ENCODE measurements at places on chromosomes 3 and 15.

GRCh38 chr3:87000940-87001339, 10.0 kb upstream of the VGLL3 start:
- no peak for DNase-seq

DNA sequence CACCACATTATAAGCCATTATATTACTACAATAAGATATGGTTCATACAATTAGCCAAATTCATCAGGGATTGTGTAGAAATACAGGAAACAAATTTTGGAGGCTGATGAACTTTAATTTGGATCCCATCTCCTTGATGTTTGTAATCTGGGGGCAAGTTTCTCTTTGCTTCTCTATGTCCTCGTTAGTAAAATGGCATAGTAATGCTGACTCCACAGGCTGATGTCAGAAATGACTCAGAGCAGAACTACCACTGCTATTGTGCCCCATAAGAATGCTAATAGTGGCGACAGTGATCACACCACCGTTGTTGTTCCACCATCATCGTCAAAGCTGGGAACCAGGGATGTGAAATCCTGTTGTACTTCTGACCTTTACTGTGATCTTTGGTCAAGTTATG, 722.3 kb upstream of the LMCD1 start:
- DNase-seq = no peak

DNA sequence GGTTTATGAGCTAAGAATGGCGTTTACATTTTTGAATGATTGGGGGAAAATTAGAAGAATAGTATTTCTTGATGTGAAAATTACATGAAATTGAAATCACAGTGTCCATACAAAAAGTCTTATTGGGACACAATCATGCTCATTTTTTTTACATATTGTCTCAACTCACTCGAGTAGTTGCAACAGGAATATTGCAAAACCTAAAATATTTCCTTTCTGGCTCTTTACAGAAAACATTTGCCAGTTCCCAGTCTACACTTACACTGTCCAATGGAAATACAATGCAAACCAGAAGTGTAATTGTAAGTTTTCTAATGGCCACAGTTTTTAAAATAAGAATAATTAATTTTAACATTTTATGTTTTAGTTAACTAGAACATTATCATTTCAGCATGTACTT, 137.8 kb downstream of the SAMMSON start:
- no peak for DNase-seq

DNA sequence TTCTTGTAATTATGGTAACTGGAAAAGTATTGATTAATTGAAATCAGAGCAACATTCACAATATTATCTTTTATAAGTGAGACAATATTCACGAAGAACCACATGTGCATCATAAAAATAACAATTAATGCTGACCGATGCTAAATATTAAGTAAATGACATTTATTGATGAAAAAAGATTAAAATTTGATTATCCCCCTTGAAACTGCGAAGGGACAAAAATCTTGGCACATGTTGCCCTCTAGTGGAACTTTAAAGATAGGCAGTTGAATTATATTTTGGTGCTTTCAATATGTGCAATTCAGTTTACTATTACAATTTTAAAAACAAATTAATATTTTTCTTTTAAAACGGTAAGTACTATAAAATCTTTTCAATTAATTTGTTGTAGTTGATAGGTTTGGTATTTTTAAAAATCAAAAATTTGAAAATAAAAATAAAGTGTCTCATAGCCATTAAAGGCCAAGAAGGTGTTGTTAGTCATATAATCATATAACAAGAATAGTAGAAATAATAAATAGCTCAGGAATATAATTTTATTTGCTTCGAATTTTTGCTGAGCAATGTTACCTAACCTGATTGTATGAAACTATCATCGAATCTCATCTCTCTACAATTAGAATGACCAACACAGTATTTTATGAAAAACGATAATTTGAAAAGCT, 270.2 kb downstream of the ROBO1 start:
- DNase-seq = peak; percentile 18

- DNase-seq = no peak
Observed at GRCh38 chr3:134350266-134350665, 24.0 kb downstream of the AMOTL2 start.

Measured in LHCN-M2 (cell line).